Esophagus muscularis mucosa (tissue), 4 donors: ENCODE measurements at places on chromosomes 11 and 22. TPM values are rescaled to one million over a fixed set of nuclear protein-coding genes. Genes with fewer than 3 reads are reported as not detected.

DNA sequence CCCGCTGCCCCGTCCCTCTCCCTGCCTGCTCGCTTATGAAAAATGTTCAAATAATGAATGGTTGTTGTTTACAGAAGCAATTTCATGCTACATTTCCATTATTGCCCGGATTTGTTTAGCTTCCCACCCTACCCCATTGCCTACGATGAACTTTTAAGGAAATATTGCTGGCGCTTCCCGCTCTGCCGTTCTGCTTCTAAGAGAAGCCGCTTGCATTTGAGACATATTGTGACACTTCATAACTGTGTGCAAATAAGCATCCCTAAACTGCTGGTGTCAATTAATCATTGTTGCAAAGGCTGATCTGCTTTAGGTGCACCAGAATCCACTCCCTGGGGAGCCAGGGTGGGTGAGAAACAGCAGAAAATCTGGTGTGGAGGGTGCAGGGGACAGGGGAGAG is 52.3 kb upstream of the LMO1 start:
- no peak for DNase-seq

DNA sequence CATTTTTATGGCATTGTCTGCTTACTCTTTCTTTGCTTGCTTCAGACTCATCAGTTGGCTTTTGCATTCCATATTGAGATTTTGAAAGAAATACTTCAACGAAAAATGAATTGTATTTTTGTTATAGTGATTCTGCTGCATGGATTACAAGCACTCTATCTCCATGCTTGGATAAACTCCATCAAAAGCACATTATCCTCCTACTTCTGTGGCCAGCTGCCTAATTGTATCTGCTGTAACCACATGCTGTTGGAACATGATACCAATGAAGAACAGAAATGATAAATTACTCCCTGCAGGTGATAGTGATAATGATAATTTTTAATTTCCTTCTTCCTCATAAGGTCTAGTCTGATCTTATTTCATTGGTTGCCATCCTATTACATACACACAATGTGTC is 100.8 kb downstream of the PRMT3 start:
- no peak for DNase-seq

DNA sequence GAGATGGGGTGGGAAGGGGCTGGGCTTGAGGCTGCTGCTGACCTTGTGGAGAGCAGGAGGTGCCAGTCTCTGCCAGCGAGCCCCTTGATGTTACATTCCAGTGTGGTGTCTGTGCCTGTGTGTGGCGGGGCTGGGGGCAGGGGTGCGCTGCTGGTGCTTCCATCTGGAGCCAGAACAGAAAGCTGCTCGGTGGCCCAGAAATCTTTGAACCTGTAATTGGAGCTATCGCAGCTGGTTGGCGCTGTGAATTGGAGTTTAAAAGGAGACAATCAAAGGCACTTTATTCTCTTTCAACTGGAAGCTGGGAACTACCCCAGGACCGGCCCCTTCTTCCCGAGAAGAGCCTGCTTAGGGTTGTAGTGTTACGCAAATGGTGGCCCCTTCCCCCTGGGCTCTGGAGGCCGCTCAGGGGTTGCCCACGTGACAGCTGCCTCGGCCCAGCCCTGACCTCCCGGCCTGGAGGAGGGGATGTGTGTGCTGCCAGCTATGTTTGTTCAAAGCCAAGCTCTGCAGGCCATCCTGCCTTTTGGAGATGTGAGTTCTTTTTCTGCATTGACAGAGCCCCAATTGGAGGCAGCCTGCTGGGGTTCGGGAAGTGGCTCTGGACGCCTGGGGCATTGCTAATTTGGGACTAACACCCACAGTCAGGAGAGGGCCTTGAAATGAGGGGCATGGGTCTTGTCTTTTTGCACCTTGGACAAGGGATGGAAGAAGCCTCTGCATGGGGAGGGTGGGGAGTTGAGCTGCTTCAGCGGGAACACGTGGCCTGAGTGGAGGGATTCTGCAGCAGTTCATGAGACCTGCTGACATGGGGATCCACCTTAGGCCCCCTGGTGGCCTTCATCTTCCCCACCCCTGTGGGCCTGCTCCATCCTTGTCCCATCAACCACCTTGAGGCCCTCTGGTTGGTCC is 14.0 kb upstream of the ARSA start:
- no peak for DNase-seq

Gene ART1
- total RNA-seq: not detected

DNA sequence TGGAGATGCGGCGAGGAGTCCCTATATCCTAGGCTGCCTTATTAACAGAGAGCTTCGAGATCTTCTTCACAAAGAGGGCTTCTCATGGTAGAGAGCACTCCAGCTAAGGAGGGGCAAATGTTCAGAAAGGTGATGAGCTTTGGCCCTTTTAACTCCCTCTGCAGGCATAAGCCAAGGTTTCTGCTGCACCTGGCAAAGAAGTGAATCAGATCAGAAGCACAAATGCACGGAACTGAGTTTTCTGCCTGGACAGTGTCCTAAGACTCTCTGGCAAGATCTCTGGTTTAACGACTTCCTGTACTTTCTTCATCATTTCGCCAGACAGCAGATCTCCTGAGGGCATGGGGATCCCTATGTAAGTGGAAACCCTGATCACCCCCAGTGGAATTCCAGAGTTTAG is 37.2 kb downstream of the POU2AF3 start:
- no peak for DNase-seq

Gene DEPDC5
- total RNA-seq: 14.7 TPM

DNA sequence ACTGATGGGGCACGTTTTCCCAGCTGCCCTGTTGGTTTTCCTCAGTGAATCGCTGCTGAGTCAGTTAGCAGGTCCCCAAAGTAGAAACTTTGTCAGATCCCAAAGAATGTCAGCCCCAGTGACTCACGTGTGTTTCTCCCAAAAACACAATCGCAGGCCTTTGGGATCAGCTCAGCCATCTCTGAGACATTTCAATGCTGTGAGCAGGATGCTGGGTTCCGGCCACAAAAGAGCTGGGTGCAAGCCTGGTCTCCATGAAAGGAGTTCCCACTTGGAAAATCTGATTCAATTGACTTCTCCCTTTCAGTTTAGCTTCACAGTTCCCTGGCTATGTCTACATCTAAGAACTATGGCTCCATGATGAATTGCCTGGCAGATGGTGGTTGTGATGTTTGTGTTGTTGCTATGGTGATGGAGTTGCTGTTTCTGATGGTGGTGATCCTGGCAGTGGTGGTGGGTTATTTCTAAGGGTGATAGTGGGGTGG is 28.0 kb downstream of the MYEOV start:
- no peak for DNase-seq

GRCh38 chr11:120630122-120630521 is 118.6 kb downstream of the GRIK4 start:
- DNase-seq: no peak

DNA sequence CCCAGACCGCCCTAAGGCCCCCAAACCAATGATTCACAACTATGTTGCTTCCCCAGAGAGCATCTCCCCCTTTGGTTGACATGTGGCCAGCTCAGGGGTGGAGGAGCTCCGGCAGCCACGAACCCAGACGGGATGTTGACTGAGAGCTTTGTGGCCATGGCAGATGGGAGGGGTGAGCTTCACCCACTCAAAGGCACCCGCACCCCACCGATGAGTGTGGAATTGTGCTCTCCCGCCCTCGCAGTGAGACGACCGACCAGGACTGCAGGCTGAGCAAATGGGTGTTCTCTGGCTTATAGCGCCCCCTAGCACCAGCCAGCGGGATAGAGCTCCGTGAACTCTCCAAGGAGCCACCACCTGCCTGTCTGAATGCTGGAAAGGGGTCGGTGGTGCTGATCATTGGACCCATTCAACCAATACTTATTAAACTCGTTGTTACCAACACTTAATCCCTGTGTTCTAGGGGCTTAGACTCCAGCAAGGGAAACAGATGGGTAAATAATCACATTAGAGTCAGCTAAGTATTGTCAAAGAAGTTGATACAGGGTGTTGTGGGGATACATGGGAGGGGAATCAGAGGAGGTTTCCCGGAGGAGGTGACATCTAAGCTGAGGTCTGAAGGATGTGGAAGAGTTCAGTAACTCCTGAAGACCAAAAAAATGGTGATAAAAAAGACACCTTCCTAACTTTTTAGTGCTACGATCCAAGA is 4.5 kb upstream of the TIMP3 start:
- no peak for DNase-seq

DNA sequence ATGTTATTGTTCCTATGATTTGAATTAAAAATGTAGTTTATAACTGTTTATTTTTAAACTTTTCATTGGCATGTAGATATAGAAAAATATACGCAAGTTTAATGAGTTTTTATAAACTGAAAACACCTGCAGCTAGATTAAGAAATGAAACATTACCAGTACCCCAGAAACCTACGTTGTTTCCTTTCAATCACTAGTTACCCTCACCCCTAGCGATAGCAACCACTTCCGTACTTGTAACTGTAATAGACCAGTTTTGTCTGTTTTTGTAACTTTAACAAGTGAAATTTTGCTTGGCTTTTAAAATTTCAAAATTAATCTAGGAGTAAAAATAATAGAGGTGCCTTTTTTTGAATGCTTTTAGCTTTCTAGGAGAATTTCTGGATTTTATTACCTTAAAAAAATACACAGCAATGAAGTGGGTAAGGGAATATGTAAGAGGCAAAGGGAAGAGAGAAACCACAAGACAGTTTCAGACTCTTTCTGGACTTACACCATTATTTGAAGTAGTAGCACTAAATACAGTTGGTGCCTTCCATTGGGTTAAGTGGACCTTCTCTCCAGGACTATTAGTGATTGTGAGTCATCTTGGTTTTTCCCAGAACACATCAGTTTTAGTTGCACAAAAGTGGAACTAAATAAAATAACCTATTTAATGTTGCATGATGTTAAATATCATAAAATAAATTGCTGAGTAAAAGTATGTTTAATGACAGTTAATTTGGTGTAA is 18.7 kb upstream of the NAT10 start:
- no peak for DNase-seq

Gene CCDC116
- total RNA-seq: 0.42 TPM

Gene CKAP5
- total RNA-seq: 46.4 TPM

DNA sequence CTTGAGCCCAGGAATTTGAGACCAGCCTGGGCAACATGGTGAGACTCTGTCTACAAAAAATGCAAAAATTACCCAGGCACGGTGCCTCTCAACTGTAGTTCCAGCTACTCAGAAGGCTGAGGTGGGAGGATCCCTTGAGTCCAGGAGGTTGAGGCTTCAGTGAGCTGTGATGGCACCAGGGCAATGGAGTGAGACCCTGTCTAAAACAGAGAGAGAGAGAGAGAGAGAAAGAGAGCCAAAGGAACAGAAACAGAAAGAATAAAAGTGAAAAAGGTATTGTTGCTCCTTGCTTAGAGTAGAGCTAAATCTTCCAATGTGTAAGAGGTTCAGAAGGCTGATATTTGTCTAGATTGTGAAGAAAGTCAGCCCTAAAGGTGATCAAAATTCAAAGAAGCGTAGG is 8.9 kb upstream of the ETS1 start:
- no peak for DNase-seq

Gene KREMEN1
- total RNA-seq: 8.7 TPM
